Activated naive CD4-positive, alpha-beta T cell (primary cell): ENCODE measurements at places on chromosomes 7 and 10.

- DNase-seq: no peak
Measured at GRCh38 chr10:97913193-97913592, 63.5 kb downstream of the GOLGA7B start.

- no peak for DNase-seq
Measured at GRCh38 chr7:34138483-34138882, 233.1 kb downstream of the BMPER start.

DNA sequence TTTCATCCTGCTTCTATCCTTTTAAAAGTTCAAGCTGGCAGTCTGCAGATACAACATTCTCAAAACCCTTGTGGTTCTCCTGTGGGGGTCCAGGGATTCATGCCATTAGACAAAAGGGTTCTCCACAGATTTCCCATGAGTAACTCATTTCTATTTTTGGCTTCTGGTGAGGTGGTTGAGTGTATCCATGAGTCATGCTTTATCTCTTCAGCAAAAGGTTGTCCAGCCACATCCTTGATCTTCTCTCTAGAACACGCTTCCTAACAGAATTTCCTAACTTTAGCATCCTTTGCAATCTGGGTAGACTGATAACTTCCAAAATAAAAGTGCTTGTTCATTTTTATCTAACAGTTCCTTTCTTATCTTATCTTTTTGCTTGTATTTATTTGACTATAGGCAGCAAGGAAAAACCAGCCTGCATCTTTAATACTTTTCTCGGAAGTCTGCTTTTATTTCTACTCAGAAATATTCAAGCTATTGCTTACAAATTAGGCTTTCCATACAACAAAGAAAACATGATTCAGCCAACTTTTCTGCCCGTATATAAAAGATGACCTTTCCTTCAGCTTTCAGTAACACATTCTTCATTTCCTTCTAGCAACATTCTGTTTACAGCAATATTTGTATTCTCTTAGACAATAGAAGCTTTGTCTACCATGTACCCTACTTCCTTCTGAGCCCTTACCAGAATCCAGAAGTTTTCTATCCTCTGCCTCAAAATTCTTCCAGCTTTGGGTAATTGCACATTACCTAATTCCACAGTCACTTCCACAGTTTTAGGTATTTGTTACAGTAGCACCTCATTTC, 79.3 kb upstream of the IL6 start:
- DNase-seq: no peak

GRCh38 chr10:63132651-63133055, 475 bp upstream of the NRBF2 start:
- DNase-seq: no peak

DNA sequence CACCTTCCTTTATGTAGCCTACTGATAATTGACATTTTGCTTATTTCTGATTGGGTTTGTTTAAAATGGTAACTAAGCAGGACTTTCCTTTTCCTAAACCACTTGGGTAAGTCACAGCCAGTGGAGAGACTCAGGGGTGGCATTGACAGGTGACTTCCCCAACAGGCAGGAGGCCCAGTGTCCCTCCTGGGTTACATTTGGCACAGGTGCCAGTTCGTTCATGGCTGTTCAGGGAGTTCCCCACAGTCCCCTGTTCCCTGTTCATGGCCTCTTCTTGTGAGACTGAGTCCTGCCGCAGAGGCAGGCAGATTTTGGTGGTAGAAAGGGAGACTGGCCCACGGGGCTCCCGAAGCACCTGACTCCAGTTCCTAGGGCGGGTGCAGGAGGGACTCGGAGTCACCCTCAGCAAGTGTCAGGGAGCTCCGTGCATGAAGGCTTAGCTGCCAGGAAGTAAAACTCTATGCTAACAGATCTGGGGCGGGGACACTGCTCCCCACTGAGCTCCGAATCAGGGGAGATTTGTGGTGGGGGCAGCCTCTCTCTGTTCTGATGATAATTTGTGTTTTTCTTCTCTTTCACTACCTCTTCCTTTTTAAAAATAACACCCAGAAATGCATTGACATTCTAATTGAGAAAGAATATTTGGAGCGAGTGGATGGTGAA, 84.1 kb downstream of the EZH2 start:
- no peak for DNase-seq

DNA sequence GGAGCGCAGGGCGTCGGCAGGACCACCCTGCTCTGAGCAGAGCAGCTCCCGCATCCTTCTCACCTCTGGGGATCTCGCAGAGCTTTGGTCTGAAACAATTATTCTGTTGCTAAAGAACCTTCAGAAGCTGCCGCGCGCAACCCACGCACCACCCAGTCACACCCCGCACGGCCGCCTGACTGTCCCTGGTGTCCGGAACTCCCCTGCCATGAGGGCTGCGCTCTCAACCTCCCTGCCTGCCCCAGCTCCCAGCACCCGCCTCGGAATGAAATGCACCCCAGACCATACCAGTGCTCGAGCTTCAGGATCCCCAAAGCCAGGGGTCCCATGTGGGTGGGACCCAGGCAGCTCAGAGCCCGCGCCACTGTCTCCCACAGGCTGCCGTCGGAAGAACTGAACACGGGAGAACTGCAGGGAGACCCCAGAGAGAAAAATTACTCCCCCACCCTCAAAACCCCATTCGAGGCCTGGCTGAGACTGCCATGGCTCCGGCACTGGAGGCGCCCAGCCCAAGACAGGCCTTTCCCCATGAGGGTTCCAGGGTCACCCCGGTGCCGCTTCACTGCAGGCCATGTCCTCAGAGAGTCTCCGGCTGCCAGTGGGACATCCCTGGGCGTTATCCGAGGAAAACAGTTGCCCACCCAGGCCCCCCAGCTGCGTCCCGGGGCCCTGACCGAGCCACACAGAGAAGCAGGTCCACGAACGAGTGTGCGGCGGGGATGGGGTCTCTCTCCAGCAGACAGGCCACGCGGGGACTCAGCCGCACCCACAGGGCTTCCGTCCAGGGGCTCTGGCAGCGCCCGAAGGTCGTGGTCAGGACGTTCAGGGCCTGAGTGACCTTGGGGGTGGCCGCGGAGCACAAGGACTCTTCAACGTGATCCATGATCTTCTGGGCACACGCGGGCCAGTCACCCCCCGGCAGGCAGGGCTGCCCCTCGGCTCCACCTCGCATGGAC, 12.1 kb downstream of the BRAT1 start:
- DNase-seq: no peak

GRCh38 chr7:79272066-79272669, 181.3 kb downstream of the MAGI2 start:
- DNase-seq: no peak
